GM23248 (cell line): ENCODE measurements at places on chromosomes 3 and 15. TPM values are rescaled to one million over a fixed set of nuclear protein-coding genes. Genes with fewer than 3 reads are reported as not detected.
A peak's percentile ranks its signal among the peaks of the same experiment; 100 is the strongest.

The KNG1 gene
- total RNA-seq, result not detected in 2 replicates

The DHFR2 gene
- 3.7 and 4.1 TPM in 2 replicates for total RNA-seq

The GOLGA8S gene
- total RNA-seq, result 0.11 and 0.13 TPM in 2 replicates

The PAQR5 gene
- 3.8 and 4.6 TPM in 2 replicates for total RNA-seq

The CFAP91 gene
- not detected in 2 replicates for total RNA-seq

The MCTP2 gene
- total RNA-seq, result 0.97 and 1.8 TPM in 2 replicates

The ARL6 gene
- total RNA-seq, result 8.1 and 8.2 TPM in 2 replicates

The ZFAND6 gene
- total RNA-seq, result 101 and 130 TPM in 2 replicates

- H3K4me1 ChIP-seq, result peaks cover 21% of the 10 kb centered on the region
- H3K27ac ChIP-seq, result no peak overlapping the region
- H3K36me3 ChIP-seq, result no peaks in the 10 kb centered on the region
- H3K27me3 ChIP-seq, result no peaks in the 10 kb centered on the region
- DNase-seq, result no peak
Observed at GRCh38 chr3:187782006-187782405, 36.7 kb upstream of the BCL6 start.

DNA sequence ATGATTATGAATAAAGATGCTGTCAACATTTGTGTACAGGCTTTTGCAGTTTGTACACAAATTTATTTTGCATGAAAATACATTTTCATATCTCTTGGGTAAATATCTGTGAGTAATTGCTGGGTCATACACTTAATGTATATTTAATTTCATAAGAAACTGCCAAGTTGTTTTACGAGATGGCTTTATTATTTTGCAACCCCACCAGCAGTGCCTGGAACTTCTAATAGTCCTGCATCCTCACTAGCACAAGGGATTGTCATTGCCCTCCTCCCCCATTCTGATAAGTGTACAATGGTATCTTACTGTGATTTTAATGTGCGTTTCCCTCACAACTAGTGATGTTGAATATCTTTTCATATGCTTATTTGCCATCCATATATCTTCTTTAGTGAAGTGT is 45.2 kb downstream of the ASTE1 start:
- H3K27me3 ChIP-seq, result no peaks in the 10 kb centered on the region
- DNase-seq, result no peak
- H3K36me3 ChIP-seq, result peaks cover 39% of the 10 kb centered on the region
- H3K4me1 ChIP-seq, result peaks cover 12% of the 10 kb centered on the region; the same call in 1 of the 2 replicates
- H3K4me3 ChIP-seq, result no peak overlapping the region
- H3K27ac ChIP-seq, result no peak overlapping the region

DNA sequence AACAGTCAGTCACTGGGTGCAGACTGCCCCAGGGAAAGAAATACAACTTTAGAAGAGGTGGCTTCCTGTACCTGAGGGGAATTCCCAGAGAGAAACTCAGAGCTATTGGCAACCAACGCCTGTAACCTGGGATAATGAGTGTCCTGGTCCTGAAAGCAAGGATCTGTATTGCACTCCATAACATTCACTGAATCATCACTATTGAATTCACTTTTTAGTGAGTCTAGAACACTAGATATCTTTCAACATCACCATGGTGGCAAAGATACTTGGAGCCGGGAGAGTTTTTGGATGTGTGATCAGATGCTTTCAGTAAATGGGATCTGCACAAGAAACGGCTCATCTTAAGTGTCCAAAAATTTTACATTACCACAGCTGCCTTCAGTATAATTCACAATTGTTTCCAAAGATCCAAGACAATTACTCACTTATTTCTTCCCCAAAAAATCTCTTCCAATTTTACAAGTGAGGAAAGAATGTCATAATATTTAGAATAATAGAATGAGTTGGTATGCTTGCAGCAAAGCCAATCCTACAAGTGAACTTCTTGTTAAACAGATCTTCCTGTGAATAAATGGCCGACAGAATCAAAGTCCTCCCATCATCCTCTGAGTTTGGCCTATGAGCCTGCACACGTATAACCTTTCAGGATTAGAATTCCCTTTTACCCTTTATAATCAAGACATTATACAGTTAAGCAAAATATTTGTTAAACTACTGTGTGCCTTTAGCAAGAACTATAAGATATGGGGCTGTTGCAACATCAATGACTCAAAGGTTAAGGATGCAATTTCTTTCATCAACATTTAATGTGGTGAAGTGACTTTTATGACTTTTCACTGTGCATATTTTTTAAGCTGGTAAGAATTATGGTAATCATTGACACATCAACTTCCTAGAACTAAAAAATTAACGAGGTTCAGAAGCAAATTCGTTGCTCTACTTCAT is 243.3 kb upstream of the COL8A1 start:
- DNase-seq, result peak; percentile 85
- no peaks in the 10 kb centered on the region for H3K27me3 ChIP-seq
- peaks cover 41% of the 10 kb centered on the region for H3K4me1 ChIP-seq
- peak overlapping the region; percentile 76 for H3K27ac ChIP-seq

DNA sequence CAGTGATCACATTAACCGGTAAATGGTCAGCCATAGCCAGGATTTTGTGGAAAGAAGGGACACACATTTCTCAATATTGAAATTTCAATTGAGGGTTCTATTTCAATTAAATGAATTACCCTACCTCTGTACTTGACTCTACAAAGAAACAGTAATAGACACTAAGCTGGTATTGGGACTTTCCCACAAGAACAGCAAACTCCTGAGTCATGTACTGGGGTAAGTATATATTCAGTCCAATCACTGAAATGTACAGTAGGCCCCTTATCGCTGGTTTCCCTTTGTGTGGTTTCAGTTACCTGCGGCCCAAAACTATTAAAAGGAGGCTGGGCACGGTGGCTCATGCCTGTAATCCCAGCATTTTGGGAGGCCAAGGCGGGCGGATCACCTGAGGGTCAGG is 17.6 kb downstream of the ASB14 start:
- H3K4me3 ChIP-seq, result no peak overlapping the region
- H3K27me3 ChIP-seq, result no peaks in the 10 kb centered on the region
- H3K36me3 ChIP-seq, result peaks cover 19% of the 10 kb centered on the region
- no peak overlapping the region for H3K27ac ChIP-seq

DNA sequence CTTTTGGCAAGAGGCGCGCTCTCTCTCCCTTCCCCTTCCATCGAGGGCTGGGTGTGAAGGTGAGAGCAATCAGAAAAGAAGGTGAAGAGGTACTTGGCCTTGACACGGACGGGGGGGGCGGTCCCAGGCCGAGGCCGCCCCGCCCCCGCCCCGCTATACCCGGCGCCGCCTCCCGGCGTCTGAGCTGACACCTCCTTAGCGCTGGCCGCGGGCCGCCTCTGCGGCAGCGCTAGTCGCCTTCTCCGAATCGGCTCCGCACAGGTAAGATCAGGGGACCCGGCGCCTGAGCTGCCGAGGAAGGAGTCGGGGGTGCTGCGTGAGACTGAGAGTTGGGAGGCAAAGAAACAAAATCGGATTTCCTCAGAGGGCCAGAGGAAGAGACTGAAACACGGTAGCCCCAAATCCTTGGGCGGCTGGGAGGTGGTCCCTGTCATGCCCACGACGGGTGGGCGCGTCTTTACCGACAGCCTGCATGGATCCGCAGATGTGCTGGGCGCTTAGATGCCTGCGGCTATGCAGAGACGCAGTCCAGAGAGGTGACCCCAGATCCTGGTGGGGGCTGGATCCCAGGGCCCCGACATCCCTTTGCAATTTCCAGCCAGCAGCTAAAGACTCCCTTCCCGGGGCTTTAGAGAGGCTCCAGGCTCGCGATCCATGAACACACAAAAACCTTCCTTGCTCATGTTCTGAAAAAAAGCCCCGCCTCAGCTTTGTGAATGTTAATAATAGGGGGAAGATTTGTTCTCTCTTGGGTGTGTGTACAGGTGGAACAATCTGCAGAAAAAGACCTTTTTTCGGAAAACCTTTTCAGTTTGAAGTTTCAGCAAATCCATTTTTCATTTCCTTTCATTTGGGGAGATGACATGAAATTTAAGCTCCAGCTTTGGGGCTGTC is at the start of gene ENTPD3:
ENTPD3 (plus strand) TSS at position 184 of the 894 bp plus-strand sequence. CDS start 874 bp downstream, outside the sequence.
- DNase-seq, result peak; percentile 60
- H3K4me3 ChIP-seq, result peak within 1 kb of the TSS; percentile 64
- no peaks in the 10 kb centered on the region for H3K27me3 ChIP-seq
- H3K4me1 ChIP-seq, result no peaks in the 10 kb centered on the region

GRCh38 chr15:52677593-52678467 is 1.4 kb downstream of the ATOSA start:
- DNase-seq, result peak; percentile 88
- peak overlapping the region; percentile 91 for H3K27ac ChIP-seq
- peaks cover 29% of the 10 kb centered on the region; the same call in 1 of the 2 replicates for H3K36me3 ChIP-seq

GRCh38 chr3:10274601-10275000 is 18.1 kb downstream of the GHRL start:
- H3K27me3 ChIP-seq, result no peaks in the 10 kb centered on the region
- H3K27ac ChIP-seq, result no peak overlapping the region
- H3K4me1 ChIP-seq, result no peaks in the 10 kb centered on the region
- peaks cover 7% of the 10 kb centered on the region; the same call in 1 of the 2 replicates for H3K36me3 ChIP-seq
- H3K4me3 ChIP-seq, result no peak overlapping the region
- DNase-seq, result no peak

DNA sequence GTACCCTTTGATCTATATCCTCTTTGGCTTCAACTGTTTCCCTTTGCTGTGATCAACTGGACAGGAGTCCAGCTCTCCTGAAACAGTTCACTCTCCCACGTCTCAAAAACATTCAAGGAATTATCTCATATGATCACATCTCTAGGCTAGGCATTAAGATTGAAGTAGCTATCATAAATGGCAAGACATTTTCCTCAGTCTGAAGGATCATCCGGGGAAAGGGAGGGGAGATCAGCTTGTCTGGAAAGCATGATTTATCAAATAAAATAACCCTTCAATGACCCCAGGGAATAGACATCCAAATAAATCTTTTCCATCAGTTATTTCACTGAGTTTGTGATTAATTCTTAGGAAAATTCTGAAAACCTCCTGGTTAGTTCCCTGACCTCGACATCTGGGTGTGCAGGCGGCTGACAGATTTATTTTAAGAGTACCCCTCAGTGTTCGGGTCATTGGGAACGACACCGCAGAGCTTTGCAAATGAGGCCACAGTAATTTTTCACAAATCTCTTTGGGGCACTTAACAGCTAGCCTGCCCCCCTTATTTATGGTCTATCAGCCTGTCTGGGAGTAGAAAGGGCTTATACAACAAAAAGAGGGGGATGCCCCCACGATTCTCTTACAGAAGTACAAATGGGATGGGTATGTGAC is 65.8 kb downstream of the NSMCE3 start:
- no peaks in the 10 kb centered on the region for H3K4me1 ChIP-seq
- H3K27ac ChIP-seq, result no peak overlapping the region
- H3K36me3 ChIP-seq, result no peaks in the 10 kb centered on the region
- no peak for DNase-seq
- H3K4me3 ChIP-seq, result no peak overlapping the region
- no peaks in the 10 kb centered on the region for H3K27me3 ChIP-seq

DNA sequence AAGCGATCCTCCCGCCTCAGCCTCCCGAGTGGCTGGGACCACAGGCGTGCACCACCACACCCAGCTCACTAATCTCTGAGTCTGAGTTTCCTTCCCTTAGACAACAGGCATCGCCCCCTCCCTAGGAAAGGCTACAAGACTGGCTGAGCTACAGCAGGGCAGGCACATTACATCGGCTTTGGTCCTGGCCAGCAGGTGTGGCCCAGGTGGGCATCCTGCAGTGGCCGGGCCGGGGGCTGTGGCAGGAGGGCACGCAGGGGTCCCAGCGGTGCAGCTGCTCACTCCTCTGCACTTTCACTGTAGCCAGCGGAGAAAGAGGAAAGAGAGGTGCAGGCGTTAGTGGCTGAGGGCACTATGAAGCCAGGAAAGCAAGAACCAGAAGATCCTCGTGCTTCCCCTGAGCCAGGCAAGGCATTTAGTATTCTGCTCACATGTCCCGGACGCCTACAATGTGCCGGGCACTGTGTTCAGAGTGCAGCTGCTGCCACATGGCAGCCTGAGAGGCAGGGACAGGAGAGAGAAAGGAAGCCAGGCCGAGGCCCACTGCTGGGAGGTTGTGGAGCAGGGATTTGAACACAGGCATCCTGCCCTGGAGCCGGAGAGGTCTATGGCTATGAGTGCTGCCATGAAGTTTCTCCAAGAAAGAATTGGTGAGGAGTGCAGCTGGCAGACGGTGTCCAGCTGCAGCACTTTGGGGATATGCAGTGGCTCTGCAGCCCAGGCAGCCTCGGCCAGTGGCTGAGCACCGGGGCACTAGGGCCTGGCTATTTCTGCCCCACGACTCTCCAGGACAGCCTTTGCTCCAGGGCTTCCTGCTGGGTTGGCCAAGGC is 22.3 kb downstream of the GRIP2 start:
- no peaks in the 10 kb centered on the region for H3K27me3 ChIP-seq
- no peaks in the 10 kb centered on the region for H3K4me1 ChIP-seq
- H3K36me3 ChIP-seq, result no peaks in the 10 kb centered on the region
- no peak overlapping the region for H3K4me3 ChIP-seq
- no peak for DNase-seq

DNA sequence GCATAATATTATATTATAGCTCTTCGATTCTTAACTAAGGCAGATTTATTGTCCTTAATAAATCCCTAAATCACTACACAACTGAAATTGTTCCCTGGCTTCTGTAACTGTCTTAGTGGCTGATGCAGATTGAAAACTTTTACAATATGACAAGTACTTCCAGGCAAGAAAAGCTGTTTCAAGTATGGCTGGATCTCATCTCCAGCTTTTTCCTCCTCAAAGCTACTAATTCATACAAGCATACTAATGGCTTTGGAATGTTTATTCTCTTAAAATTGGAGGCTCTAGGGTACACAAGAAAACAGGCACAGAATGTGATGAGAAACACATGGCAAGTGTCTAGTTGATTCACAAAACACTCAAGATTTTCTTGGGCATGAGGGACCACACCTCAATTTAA is 351.5 kb upstream of the ICE2 start:
- no peaks in the 10 kb centered on the region for H3K36me3 ChIP-seq
- H3K27ac ChIP-seq, result peak overlapping the region; percentile 81
- H3K4me3 ChIP-seq, result no peak overlapping the region

GRCh38 chr3:131348911-131349310 is 32.7 kb upstream of the NUDT16 start:
- H3K4me3 ChIP-seq, result no peak overlapping the region
- DNase-seq, result no peak
- no peaks in the 10 kb centered on the region for H3K27me3 ChIP-seq
- no peaks in the 10 kb centered on the region for H3K36me3 ChIP-seq
- peaks cover 31% of the 10 kb centered on the region for H3K4me1 ChIP-seq
